ENCODE measurements at places on chromosomes 7 and 10.

- DNase-seq: no peak
Observed at GRCh38 chr10:75117995-75118394, 6.5 kb downstream of the SAMD8 start.

- peak; percentile 64 for DNase-seq
Observed at GRCh38 chr10:92291921-92292845, 1.2 kb downstream of the MARCHF5 start.

GRCh38 chr10:65040796-65041195 lies 1519.6 kb downstream of the REEP3 start:
- no peak for DNase-seq

DNA sequence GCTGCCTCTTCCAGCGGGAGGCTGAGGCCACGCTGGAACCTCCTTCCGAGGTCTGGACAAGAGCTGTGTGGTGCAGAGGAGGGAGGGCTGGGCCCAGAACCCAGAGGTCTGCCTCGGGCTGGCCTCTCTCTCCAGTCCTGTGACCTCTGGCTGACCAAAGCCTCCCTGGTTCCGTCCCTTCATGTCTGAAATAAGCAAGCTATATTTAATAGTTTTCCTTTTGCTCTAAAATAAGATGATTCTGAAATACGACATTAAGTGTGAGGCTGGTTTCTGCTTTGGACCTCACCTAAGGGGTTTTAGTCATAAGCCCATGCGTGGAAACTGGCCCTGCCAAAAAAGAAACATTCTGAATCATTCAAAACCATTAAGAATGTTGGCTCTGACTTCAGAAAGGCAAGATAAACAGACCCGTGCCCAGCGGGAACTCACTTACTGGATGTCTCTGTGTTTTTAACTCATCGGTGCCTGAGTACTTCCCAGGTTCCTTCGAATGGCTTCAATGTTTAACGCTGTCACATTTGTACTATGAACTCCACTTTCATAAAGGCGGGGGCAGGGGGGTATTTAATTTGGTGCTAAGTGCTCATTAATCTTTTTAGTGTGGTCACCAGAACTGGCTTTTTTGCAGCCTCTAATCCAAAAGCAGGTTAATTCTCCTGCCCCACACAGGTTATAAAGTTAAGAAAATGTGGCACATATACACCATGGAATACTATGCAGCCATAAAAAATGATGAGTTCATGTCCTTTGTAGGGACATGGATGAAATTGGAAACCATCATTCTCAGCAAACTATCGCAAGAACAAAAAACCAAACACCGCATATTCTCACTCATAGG lies 157.5 kb upstream of the KLF14 start:
- no peak for DNase-seq

- DNase-seq: no peak
Observed at GRCh38 chr10:65754112-65754511, 1171.7 kb upstream of the LRRTM3 start.

DNA sequence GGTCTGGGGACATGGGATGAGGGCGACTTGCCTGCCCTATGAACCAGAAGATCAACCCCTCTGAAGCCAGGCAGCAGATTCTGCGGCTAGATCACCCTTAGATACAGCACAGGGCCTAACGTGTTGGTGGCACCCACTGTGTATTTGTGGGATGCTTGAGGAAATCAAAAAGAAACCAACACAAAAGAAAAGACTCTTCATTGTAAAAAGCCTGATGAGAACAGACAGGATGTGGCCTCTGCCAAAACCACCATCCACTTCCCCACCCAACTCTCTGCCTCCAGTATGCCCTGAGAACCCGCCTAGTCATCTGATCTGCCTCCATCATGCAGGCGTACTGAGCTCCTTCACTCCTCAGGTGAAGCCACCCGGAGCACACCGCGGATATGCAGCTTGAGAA lies 97.2 kb upstream of the INSYN2A start:
- DNase-seq: no peak

DNA sequence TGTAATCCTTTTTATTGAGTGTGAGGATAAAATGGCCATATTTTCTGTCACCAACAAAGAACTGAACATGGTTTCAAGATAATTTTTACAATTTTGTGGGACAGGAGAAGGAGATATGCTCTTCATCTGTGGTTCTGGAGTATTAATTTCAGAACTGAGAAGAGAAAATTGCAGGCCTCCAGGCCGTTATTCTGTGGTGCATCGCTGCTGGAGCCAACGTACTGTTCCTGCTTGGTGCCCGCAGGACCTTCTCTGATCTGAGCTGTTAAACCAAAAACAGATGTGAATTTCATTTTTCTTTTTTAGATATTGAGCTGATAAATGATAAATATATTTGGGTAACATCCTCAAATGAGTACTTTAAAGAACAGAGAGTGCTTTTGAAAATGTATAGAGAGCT lies 63.9 kb downstream of the IKZF1 start:
- no peak for DNase-seq

- no peak for DNase-seq
Observed at GRCh38 chr10:129879655-129880054, 84.4 kb downstream of the EBF3 start.

DNA sequence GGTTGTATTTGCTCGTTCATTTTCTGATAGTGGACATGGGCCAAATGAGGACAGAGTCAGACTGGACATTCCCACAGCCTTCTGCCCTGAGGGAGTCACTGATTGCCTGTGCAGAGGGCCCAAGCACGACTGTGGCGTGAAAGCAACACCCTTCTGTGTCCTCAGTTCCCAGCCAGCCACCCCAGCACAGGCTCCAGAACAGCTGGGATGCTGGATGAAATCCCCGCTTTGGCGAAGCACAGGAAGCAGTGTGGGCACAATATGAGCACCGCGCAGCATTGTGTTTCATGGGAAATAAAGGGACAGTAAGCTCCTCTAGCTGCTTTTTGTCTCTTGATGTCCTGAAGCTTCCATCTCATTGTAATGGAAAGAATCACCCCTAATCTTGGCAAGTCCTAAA lies 20.5 kb downstream of the TRIL start:
- no peak for DNase-seq

DNA sequence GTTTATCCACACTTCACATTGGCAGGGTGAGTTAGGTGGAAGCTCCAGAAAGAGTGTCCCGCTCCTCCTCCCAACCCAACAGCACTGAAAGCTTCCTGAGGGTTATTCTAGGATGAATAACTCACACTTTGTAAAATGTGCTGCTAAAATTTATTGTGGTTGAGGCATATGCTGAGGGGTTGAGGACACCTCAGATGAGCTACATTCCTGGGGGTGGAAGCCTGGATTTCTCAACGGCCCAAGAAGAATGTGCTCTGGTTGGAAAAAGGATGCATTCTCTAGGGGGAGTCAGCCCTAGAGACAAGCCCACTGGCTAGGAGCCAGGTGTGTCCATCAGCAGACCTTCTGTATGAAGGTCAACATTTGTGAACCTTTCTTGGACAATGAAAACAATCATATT lies 91.5 kb upstream of the PDE1C start:
- no peak for DNase-seq

DNA sequence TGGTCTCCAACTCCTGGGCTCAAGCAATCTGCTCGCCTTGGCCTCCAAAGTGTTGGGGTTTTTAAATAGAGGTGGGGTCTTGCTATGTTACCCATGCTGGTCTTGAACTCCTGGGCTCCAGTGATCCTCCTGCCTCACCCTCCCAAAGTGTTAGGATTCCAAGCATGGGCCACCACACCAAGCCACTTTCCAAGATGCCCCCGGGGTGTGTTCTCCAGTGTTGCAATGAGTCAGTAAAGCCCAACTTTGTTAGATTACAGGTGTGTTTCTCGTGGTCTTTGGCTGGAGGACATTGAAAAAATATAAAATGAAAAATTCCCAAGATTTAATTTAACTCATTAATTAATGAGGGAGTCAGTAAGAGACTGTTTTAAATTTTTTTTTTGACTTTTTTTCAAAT lies 29.2 kb downstream of the TACR2 start:
- no peak for DNase-seq

- DNase-seq: peak; percentile 10
Observed at GRCh38 chr10:44966129-44966815, 6.7 kb downstream of the RASSF4 start.

DNA sequence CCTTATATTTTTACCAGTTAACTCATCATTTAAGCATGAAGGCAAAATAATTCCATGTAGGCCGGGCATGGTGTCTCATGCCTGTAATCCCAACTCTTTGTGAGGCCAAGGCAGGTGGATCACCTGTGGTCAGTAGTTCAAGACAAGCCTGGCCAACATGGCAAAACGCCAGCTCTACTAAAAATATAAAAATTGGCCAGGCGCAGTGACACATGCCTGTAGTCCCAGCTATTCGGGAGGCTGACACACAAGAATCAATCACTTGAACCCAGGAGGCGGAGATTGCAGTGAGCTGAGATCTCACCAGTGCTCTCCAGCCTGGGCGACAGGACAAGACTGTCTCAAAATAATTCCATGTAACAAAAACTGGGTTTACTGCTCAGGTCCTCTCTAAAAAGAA lies 18.3 kb downstream of the HNRNPA2B1 start:
- no peak for DNase-seq

DNA sequence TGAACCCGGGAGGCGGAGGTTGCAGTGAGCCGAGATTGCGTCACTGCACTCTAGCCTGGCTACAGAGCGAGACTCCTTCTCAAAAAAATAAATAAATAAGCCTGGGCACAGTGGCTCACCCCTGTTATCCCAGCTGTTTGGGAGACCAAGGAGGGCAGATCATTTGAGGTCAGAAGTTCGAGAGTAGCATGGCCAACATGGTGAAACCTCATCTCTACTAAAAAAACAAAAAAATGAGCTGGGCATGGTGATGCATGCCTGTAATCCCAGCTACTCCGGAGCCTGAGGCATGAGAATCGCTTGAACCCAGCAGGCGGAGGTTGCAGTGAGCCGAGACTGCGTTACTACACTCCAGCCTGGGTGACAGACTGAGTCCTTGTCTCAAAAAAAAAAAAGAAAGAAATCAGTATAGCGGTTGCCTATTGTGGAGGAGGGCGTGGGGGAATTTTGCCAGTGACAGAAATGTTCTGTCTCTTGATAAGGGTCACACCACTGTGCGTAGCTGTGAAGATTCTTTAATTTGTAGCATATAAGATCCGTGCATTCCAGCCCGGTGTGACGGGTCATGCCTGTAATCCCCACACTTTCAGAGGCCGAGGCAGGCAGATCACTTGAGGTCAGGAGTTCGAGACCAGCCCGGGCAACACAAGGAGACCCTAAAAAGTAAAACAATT lies 17.9 kb upstream of the EIF3B start:
- no peak for DNase-seq
